ENCODE measurements at places on chromosomes 11 and 22.

GRCh38 chr11:33709466-33709865 is 8.8 kb upstream of the C11orf91 start:
- H3K4me1 ChIP-seq = peaks cover 2% of the 10 kb centered on the region
- DNase-seq = no peak
- peaks cover 93% of the 10 kb centered on the region for H3K36me3 ChIP-seq
- H3K4me3 ChIP-seq = no peak overlapping the region
- no peak overlapping the region for H3K27ac ChIP-seq

DNA sequence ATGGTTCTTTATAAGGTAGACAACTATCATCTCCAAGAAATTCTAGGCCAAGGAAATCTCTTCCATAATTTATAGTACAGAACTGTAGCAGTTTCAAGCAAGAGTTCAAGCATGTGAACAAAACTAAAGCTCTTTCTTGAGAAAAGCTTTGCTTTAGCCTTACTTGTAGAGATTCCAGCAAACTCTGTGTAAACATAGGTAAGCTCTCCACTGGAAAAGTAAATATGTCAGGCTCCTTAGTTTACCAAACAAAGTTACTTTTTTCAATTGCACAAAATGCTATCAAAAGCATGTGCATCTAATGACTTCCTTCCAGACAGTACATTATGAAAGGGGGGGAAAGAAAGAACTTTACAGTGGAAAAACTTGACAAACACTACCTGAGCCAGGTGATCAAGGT is 125.0 kb downstream of the SIK3 start:
- H3K4me1 ChIP-seq = no peaks in the 10 kb centered on the region
- DNase-seq = no peak
- H3K27ac ChIP-seq = no peak overlapping the region
- no peaks in the 10 kb centered on the region for H3K36me3 ChIP-seq
- no peak overlapping the region for H3K4me3 ChIP-seq

DNA sequence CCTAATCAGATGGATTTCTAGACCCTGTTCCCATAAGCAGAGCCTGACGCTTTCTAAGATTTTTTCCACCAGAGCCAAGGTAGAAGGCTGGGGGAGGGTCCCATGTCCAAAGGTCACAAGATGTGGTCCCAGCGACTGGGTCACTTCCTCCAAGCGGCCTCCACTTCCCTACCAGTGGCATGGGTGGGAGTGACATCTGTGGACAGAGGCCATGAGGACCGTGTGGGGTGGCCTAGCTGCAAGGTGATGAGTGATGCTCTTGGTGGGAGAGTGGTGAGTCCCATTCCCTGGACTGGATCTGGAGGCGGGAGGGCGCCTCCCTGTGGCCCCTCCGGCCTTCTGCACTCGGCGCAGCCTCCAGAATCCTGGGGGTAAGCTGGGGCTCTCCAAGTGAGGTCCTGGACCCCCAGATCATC is 32.4 kb upstream of the PRR5 start:
- H3K36me3 ChIP-seq = no peaks in the 10 kb centered on the region
- no peak overlapping the region for H3K4me3 ChIP-seq
- peak; percentile 69 for DNase-seq
- no peak overlapping the region for H3K27ac ChIP-seq
- peaks cover 15% of the 10 kb centered on the region for H3K4me1 ChIP-seq

- H3K27ac ChIP-seq = no peak overlapping the region
- no peaks in the 10 kb centered on the region for H3K27me3 ChIP-seq
- no peaks in the 10 kb centered on the region for H3K4me1 ChIP-seq
These were observed 399.1 kb downstream of the LARGE1 start for GRCh38 chr22:33520904-33521780.

DNA sequence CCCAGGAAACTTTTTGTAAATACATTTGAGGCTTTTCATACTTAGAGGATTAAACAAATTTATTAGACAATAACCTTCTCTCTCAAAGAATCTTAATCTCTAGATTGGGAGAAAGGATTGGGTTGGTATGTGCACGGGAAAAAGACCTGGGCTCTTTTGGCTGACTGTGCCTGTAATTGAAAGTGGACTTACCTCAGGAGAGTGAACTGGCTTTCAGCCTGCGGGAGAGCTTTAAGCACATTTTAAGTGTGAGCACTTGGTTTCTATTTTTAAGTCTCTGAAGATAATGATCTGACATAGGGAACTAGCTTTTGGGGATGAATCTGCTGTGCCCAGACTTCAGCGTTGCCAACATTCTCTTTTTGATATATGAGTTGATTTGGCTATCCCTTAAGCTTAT is 35.8 kb downstream of the UVRAG start:
- H3K4me1 ChIP-seq = peaks cover 5% of the 10 kb centered on the region
- H3K27me3 ChIP-seq = no peaks in the 10 kb centered on the region
- no peak overlapping the region for H3K27ac ChIP-seq

- DNase-seq = no peak
- no peaks in the 10 kb centered on the region for H3K36me3 ChIP-seq
- no peaks in the 10 kb centered on the region for H3K27me3 ChIP-seq
- peak overlapping the region; percentile 100 for H3K27ac ChIP-seq
- no peak overlapping the region for H3K4me3 ChIP-seq
These were observed 11.4 kb downstream of the BCL9L start for GRCh38 chr11:118914178-118914918.

DNA sequence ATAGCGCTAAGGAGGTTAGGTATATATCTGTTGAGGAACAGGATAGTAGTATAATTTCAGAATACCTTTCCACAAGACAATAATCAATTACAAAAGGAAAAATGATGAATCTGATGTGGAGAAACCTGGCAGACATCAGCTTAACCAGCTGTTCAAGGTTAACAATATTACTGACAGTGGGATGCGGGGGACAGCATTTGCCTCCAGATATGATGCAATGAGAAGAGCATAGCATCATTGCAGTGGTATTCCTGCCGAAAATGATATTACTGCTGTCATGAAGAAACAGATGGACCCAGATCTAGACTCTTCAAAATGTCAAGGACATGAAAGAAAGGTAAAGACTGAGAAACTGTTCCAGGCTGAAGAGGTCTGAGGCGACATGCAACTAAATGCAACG is 49.7 kb downstream of the RBFOX2 start:
- H3K4me1 ChIP-seq = peaks cover 26% of the 10 kb centered on the region
- H3K27me3 ChIP-seq = no peaks in the 10 kb centered on the region
- H3K27ac ChIP-seq = peak overlapping the region; percentile 60
- H3K36me3 ChIP-seq = peaks cover 8% of the 10 kb centered on the region
- H3K4me3 ChIP-seq = no peak overlapping the region

- no peak overlapping the region for H3K27ac ChIP-seq
- H3K36me3 ChIP-seq = no peaks in the 10 kb centered on the region
- no peaks in the 10 kb centered on the region for H3K4me1 ChIP-seq
- no peaks in the 10 kb centered on the region for H3K27me3 ChIP-seq
- peak; percentile 41 for DNase-seq
- H3K4me3 ChIP-seq = no peak overlapping the region
These were observed 517.4 kb downstream of the BUD13 start for GRCh38 chr11:116255321-116255953.

DNA sequence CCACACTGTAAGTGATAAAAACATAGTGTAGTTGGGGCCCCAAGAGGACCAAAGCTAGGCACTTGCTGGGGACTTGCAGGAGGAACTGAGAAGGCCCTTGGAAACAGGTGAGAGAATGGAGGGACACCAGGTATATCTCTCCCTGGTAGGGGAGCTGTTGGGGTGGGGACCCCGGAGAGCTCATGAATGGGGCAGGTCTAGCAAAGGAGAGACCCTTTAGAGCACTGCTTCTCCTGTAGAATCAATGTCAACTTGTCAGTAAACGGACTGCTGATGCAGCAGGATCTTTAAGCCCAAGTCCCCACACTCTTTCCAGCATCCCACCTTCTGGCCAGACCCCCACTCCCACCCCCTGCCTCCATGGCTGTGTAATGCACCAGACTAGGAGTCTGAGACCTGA is 109.6 kb upstream of the THY1 start:
- no peak overlapping the region for H3K27ac ChIP-seq
- peaks cover 19% of the 10 kb centered on the region for H3K27me3 ChIP-seq
- no peak for DNase-seq
- no peaks in the 10 kb centered on the region for H3K4me1 ChIP-seq
- no peak overlapping the region for H3K4me3 ChIP-seq

DNA sequence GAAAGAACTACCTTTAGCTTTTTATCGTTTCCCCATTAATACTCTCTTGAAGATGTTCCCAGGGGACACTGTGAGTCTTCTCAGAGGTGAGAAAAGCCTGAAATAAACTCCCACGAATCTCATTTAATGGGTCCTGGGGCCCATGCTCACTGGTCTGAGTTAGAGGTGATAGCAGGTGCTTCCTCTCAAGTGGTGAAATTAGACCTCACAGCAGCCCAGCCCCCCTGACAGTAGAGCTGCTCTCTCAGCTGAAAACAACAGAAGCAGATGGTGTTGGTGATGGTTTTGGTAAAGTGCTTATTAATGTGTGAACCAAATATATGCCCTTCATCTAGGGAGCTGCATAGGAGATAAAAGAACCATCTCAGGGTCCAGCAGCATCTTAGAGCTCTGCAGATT is 76.8 kb upstream of the VPREB1 start:
- no peaks in the 10 kb centered on the region for H3K4me1 ChIP-seq
- H3K27me3 ChIP-seq = no peaks in the 10 kb centered on the region
- H3K4me3 ChIP-seq = peak overlapping the region; percentile 51
- H3K36me3 ChIP-seq = no peaks in the 10 kb centered on the region
- H3K27ac ChIP-seq = no peak overlapping the region

DNA sequence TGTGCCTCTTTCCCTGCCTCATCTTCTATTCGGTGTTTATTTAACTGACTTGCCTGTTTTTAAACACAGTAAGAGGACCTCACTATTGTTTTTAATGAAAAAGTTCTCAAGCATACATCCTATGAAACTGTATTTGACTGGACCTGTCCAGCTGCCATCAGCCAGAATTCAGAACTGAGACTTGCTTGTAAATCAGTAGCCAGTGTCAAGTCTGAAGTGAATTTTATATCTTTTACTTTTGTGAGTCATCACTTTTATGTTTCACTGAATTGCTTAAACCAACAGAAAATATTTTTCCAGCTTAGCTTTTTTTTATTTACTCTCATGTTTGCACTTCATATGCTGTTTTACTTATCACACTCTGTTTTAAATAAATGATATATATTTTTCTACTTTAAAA is 88.3 kb downstream of the LUZP2 start:
- no peaks in the 10 kb centered on the region for H3K4me1 ChIP-seq
- no peak overlapping the region for H3K27ac ChIP-seq
- no peaks in the 10 kb centered on the region for H3K27me3 ChIP-seq

All from SK-N-SH (cell line).